ENCODE measurements at places on chromosomes 3 and 15.

DNA sequence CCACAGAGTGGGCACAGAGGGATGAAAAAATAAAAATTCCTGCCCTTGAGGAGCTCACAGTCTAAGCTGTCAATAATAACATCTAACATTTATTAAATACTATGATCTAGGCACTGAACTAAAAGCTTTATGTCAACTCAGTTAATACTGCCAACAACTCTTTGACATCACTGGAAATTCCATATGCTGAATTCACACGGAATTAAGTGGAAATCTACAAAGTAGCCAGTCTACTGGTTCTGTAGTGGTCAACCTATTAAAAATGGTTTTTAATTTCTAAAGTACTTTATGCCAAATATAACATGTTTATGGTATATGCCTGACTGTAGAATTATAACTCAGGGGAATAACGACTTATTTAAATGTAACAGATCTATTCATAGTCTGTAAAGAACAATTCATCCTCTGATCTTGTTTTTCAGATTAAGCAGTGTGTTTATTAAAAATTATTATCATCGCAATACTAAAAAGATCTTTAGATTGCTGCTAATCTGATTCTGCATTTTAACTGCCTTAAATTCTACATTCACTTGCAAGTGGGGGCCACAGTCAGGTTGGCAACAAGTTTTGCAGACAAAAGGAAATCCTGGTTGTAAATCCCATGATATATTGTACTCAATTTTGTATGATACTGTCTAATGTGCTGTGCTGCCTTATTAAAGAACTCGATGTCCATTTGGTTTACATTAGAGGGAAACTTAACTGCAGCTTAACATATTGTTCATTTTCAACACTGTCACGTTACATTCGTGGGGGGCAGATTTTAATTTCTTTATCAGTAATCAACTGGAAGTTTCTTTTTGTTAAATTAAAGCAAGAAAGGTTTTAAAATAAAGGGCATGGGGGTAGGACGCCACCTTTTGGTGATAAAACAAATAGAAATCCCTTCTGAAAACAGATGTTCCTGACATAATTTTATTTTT, 2.6 kb upstream of the FOXP1 start:
- no peak for DNase-seq

DNA sequence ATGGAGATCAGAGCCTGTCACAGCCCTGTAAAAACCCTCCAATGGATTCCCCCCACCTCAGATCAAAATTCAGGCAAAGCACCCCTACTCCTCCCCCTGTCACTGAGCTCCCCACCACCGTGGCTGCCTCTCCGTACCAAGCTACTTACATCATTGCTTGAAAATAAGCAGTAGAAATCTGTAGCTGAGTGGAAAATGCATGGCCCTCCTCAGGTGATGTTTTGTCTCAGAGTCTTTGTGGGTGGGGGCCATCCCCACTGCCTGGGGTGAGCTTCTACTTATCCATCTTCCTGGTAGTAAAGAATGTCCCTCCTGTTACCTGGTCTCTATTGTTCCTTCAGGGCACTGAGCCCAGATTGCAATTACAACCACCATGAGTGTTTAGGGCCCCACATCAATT, 34.5 kb downstream of the SLCO2A1 start:
- no peak for DNase-seq

- DNase-seq, result no peak
Measured at GRCh38 chr3:53482227-53482626, 12.2 kb upstream of the CACNA1D start.

- DNase-seq, result no peak
Measured at GRCh38 chr3:144585408-144585807, 613.8 kb downstream of the DIPK2A start.

- no peak for DNase-seq
Measured at GRCh38 chr3:66336333-66336766, 115.5 kb downstream of the SLC25A26 start.

DNA sequence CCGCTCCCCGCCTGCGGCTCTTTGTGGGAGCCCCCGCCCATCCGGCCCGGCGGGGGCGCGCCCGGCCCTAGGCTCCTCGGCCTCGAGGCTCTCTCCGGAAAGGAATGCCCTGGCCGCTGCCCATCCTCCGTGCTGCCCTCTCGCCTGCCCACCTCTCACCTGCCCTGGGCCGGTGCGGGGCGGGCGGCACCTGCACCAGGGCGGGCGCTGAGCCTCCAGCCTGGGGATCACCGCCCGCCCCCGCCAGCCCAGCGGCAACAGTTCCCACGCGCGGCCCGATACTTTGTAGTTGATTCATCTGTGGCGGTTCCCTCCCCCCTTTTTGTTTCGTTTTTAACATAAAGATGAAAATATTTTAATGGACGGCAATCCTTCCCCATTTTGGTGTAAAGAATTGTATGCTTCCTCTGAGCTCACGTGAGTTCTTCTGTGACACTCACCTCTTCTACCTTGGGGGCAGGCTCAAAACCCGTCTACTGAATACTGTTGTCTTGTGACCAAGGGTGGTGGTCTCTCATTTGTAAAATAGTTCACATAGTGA, 1.9 kb downstream of the KLF13 start:
- peak; percentile 51 for DNase-seq

DNA sequence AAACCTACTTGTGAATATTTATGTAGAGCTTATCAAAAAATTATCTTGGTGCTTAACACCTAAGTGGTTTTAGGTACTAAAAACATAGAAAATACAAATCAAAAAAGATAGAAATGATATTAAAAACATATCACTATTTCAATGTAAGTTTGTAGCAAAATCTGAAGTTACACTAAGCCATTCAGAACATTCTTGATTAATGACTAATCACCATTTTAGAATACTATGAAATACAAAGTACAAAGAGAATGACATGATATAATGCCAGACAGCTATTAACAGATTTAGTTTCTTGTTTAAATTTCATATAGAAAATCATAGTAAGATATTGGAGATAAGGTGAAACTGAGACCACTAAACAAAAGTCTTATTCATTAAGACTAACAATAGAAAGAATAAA, 169.7 kb upstream of the AGTR1 start:
- DNase-seq, result no peak

GRCh38 chr3:57354768-57355167, 62.3 kb upstream of the ASB14 start:
- DNase-seq, result no peak

GRCh38 chr3:52531860-52532516, 1.7 kb downstream of the NT5DC2 start:
- no peak for DNase-seq

DNA sequence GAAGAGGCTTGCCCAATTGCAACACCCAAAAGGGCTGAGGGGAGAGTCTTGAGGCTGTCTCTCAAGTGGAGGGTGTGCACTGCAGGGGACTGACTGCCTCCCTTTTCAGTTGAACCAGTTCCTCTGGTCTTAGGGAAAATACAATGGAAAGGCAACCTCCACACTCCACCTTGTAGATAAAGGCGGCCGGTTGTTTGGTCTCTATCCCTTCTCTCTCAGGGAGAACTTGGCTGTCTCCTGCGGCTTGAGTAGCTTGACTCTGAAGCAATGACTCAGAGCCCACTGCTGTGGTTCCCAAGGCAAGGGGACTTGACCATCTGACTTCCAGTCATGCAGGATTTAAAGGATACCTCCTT, 143.2 kb upstream of the UMPS start:
- DNase-seq, result no peak

- DNase-seq, result no peak
Measured at GRCh38 chr3:197567904-197568681, 12.3 kb upstream of the BDH1 start.

DNA sequence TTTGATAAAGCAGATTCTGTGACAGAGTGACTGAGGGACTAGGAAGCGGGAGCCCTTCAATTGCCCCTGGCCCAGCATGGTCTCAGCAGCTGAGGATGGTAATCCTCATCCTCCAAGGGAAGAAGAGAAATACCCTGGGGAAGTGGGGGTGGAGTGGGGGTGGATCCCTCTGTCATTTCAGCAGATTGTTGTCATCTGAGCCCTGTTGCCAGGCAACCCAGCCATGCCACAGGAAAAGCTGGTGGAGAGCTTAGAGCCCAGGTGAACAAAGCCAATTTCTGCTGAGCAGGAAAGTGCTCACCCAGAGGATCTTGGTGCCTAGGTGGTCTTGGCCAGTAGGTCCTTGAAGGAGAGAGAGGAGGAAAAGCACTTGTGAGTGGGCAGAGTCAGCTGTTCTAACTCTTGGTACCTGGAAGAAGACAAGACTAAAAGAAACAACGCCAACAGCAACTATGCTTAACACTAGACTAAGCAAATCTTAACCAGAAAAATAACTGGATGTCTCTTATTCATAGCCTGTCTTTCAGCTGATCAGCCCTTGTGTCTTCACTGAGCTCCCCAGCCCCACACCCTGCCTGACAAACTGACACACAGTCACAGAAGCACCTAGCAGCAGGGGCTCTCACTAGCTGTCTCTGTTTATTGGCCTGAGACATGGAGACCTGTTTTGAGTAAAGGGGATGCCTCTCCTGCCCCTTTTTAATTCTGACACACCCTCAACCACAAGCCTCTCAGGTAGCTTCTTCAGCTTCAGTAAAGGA, 40.1 kb upstream of the DCLK3 start:
- DNase-seq, result no peak

- DNase-seq, result no peak
Measured at GRCh38 chr15:31488437-31489204, 162.0 kb downstream of the KLF13 start.

DNA sequence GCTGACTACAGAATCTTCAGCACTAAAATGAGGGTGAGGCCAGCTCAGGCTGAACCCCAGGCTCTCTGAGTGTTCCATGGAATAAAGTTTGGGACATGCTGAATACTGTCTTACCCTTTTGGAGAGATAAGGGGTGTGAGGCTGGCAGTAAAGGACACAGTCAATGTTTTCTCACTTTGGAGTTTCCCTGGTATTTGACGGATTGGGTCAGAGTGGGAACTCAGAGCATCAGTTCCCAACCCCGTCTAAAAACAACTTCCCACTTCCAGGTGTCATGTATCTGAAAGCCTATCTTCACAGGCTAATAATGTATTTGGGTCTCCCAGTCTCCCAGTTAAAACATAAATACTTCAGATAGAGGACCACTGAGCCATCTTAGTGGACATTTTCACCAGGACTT, 180.7 kb downstream of the TLE3 start:
- DNase-seq, result no peak

GRCh38 chr3:42961633-42962032, 17.5 kb upstream of the GASK1A start:
- DNase-seq, result no peak

GRCh38 chr15:42385206-42385979, 26.1 kb downstream of the CAPN3 start:
- no peak for DNase-seq

Data from activated CD8-positive, alpha-beta memory T cell treated with anti-CD3 and anti-CD28 coated beads for 1 hour (primary cell).